HepG2 (cell line): ENCODE measurements at places on chromosomes 6 and 20. TPM values are rescaled to one million over a fixed set of nuclear protein-coding genes. Genes with fewer than 3 reads are reported as not detected.

The ABHD16B gene
- total RNA-seq = not detected in 2 replicates

The MACROD2 gene
- 0.35 and 0.51 TPM in 2 replicates for total RNA-seq

The ELOVL4 gene
- 0.04 TPM in 1 of 2 replicates, not detected in the other for total RNA-seq

- H3K36me3 ChIP-seq = no peaks in the 10 kb centered on the region
- peaks cover 46% of the 10 kb centered on the region; the same call in 2 of the 3 replicates for H3K27me3 ChIP-seq
- DNase-seq = peak; percentile 23
- no peak overlapping the region for H3K27ac ChIP-seq
Measured at GRCh38 chr20:46128310-46129151, 10.4 kb downstream of the CD40 start.

DNA sequence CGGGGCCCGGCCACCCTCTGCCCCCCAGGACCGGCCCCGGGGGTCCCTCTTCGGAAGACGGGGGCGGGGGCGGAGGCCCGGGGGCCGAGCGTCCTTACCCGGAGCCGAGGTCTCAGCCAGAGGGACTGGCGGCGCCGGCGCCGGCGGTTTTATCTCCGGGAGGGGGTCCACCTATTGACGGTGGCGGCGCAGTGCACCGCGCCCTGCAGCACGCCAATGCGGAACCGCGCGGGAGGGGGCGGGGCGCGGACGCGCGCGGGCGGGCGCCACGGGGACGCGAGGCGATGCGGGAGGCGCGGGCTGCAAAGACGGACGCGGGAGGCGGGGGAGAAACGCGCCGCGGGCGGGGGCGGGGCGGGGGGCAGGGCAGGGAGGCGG lies at the start of gene EEF1A2:
Gene EEF1A2, minus strand, starts transcription at position 124 of the 378 bp plus-strand sequence. CDS start 1,320 bp downstream, outside the sequence.
- no peak within 1 kb of the TSS for H3K27ac ChIP-seq
- DNase-seq = no peak

DNA sequence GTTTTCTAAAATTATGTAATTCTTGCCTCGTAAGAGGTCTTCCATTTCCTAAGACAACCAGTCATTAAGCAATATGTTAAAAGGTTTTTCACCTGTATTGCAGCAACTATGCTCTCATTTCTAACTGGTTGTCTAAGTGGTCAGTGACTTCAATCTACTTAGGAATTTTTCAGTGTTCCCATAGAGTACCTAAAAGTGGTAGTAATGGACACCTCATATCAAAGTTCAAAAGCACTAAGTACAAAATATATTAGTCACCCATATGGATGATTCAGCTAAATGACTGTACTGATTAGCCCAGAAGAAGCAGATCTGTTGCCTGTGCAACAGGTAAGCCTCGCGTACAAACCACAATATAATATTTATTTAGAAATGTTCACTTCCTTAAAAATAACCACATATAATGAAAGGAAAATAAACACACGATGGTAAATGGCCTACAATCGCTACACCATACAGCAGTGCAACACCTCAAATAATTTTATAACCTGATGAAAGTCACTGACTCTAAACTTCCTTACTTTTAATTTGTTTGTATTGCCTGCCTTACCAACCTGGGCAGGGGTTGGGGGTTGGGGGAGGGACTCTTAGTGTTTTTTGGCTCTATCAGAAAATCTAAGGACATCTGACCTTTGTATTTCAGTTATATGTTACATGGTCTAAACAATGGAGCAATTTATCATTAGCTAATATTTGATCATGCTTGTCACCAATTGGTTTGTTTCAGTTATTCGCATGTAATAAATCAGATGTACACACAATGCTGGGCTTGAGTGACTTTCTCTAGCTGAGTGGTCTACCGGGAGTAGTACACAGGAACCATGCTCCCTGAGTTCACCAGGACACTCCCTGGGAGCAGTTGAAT lies 105.9 kb downstream of the HIVEP2 start:
- H3K4me3 ChIP-seq = 0 out of 2 replicates have a peak overlapping the region, but pooled peaks have one; percentile 2
- peak; percentile 73 for DNase-seq
- no peaks in the 10 kb centered on the region for H3K27me3 ChIP-seq
- H3K4me1 ChIP-seq = peaks cover 38% of the 10 kb centered on the region
- no peaks in the 10 kb centered on the region for H3K36me3 ChIP-seq

DNA sequence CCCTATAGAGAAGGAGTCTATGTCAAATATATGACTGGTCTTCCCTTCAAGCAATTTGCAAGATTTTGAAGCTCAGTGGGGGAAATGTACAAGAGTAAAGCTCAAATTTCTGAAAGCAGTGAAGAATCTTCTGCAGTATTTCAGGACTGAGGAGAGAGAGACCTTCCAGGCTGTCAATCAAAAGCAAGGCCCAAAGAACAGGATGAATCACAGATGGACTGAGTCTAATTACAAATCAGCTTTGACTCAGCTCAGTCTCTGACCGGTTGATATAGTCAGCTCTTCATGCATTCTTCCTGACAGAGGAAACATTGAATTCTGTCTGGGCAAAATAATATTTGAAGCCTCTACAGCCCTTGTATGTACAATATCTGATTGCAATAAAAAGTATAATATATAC lies 7.7 kb upstream of the HTR1B start:
- H3K4me3 ChIP-seq = no peak overlapping the region
- peaks cover 9% of the 10 kb centered on the region; the same call in 1 of the 3 replicates for H3K27me3 ChIP-seq
- no peak overlapping the region for H3K27ac ChIP-seq
- no peaks in the 10 kb centered on the region for H3K4me1 ChIP-seq
- no peak for DNase-seq

- H3K4me3 ChIP-seq = no peak overlapping the region
- peak; percentile 74 for DNase-seq
Measured at GRCh38 chr6:170516783-170517616, 36.1 kb downstream of the PSMB1 start.

GRCh38 chr6:134464690-134465411 lies 146.9 kb upstream of the SGK1 start:
- H3K27ac ChIP-seq = no peak overlapping the region
- no peaks in the 10 kb centered on the region for H3K4me1 ChIP-seq
- no peak overlapping the region for H3K4me3 ChIP-seq
- DNase-seq = no peak
- H3K27me3 ChIP-seq = no peaks in the 10 kb centered on the region

DNA sequence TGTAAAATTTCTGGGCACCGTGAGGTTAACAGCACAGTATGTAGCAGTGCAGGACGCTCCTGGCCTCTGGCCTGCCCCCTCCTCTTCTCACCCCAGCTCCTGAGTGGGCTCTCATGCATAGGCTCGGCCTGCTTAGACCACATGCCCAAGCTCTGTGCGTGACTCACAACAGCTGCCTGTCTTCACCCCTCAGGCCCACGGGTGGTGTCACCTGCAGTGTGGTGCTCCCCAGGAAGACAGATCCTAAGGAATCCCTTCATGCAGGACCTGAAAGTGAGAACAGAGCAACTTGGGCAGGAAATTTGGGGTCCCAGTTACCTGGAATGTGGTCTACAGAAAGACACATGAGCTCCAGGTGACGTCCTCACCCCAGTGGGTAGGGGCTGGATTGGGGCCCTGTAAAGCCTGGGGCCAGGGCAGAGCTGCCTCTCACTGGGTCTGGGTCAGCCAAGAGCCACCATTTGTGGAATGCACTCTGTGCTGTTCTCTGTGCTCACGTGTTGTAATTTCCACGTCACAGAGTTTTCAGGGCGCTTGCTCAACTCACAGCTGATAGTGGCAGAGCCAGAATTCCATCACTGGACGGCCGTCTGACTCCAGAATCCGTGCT lies 37.0 kb upstream of the PXDC1 start:
- peaks cover 70% of the 10 kb centered on the region for H3K4me1 ChIP-seq
- H3K36me3 ChIP-seq = no peaks in the 10 kb centered on the region
- DNase-seq = peak; percentile 79
- H3K4me3 ChIP-seq = peak overlapping the region; percentile 45
- H3K27ac ChIP-seq = peak overlapping the region; percentile 97

GRCh38 chr6:63637865-63638445 lies 2.4 kb downstream of the PHF3 start:
- H3K4me3 ChIP-seq = peak overlapping the region; percentile 96
- H3K27ac ChIP-seq = peak overlapping the region; percentile 96

GRCh38 chr6:6946206-6947155 lies 161.3 kb upstream of the RREB1 start:
- no peaks in the 10 kb centered on the region for H3K36me3 ChIP-seq
- H3K27ac ChIP-seq = no peak overlapping the region
- no peak for DNase-seq
- no peak overlapping the region for H3K4me3 ChIP-seq

DNA sequence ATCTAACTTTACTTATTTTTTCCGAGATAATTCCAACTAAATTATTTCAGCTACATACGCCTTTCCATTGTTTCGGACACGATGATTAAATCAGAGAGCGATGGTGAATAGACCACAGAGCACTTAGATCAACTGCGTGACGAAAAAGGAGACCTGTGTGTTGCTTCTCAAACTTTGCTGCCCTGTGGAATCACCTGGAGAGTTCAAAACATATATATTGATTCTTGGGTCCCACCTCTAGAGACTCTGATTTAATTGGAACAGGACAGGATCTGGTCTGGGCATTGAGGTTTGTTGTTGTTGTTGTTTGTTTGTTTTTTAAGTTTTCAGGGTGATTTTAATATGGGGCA lies 401 bp upstream of the TNFRSF21 start:
- H3K27me3 ChIP-seq = no peaks in the 10 kb centered on the region
- no peaks in the 10 kb centered on the region for H3K36me3 ChIP-seq
- peaks cover 43% of the 10 kb centered on the region for H3K4me1 ChIP-seq
- peak overlapping the region; percentile 93; the same call in 1 of the 2 replicates for H3K4me3 ChIP-seq
- no peak overlapping the region for H3K27ac ChIP-seq

DNA sequence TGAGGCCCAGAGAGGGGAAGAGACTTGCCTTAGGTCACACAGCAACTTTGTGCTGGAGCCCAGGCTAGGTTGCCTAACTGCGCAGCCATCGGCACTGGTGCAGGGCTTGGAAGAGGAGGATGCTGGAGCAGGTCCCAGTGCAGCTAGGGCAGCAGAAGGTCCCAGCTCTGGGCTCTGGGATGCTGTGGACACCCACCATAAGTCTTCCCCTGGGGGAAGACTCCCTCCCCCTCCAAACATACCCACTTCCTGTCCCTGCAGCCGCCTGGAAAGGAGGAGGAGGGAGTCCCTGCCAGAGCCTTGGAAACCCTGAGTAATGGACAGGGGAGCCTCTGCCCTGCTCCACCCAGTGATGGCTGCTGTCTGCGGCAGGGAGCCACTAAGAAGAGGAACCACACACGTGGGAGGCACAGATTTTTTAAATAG lies 93.6 kb downstream of the NCR2 start:
- no peak overlapping the region for H3K4me3 ChIP-seq
- peaks cover 40% of the 10 kb centered on the region for H3K27me3 ChIP-seq
- no peak overlapping the region for H3K27ac ChIP-seq
- no peak for DNase-seq
- no peaks in the 10 kb centered on the region for H3K36me3 ChIP-seq
- peaks cover 54% of the 10 kb centered on the region for H3K4me1 ChIP-seq

- peaks cover 15% of the 10 kb centered on the region; the same call in 2 of the 3 replicates for H3K36me3 ChIP-seq
- peak overlapping the region; percentile 71 for H3K27ac ChIP-seq
- peaks cover 40% of the 10 kb centered on the region for H3K4me1 ChIP-seq
- no peaks in the 10 kb centered on the region; the same call in 2 of the 3 replicates for H3K27me3 ChIP-seq
Measured at GRCh38 chr6:70413992-70414494, 735 bp downstream of the FAM135A start.

GRCh38 chr6:82554666-82555065 lies 191.0 kb downstream of the TPBG start:
- H3K27ac ChIP-seq = no peak overlapping the region
- no peaks in the 10 kb centered on the region for H3K36me3 ChIP-seq
- no peak for DNase-seq
- no peaks in the 10 kb centered on the region for H3K27me3 ChIP-seq

GRCh38 chr6:52995913-52996645 lies 995 bp upstream of the GSTA4 start:
- no peaks in the 10 kb centered on the region for H3K27me3 ChIP-seq
- DNase-seq = peak; percentile 76
- no peak overlapping the region for H3K27ac ChIP-seq
- H3K36me3 ChIP-seq = no peaks in the 10 kb centered on the region
- H3K4me1 ChIP-seq = peaks cover 24% of the 10 kb centered on the region

DNA sequence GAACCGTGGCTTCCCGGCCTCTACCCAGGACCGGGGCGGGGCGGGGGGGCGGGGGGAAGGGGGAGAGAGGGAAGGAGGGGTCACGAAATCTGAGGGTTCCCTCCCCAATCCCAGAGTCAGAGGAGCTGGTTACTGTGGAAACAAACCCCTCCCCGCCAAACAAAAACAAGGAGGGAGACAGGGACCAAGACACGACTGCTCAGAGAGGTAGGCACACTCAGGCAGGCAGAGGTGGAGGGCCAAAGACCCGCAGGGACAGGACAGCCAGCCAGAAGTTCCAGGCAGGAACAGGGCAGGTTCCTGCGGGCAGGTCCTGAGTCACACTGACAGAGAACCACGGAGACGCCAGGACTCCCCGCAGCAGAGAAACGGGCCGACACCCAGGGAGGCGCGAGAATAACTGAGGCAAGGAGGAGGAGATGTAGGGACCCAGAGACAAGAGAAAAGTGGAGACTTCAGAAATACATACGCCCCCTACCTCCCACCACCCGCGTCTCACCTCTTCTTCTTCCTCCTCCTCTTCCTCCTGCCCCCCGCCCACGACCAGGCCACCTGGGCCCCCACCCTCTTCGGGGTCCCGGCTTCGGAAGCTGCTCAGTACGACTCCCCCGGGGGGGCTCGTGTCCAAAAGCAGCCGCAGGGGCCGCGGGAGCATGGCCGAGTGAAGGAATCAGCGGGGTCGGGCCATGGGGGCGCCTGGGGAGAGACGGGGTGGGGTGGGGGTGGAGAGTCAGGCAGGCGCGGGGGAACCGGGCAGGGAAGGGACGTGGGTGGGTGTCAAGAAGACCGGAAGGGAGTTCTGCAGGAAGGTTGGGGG lies 578 bp downstream of the RGL2 start:
- H3K36me3 ChIP-seq = peaks cover 10% of the 10 kb centered on the region; the same call in 1 of the 3 replicates
- peak overlapping the region; percentile 93 for H3K27ac ChIP-seq
- no peaks in the 10 kb centered on the region for H3K27me3 ChIP-seq
- DNase-seq = peak; percentile 80

DNA sequence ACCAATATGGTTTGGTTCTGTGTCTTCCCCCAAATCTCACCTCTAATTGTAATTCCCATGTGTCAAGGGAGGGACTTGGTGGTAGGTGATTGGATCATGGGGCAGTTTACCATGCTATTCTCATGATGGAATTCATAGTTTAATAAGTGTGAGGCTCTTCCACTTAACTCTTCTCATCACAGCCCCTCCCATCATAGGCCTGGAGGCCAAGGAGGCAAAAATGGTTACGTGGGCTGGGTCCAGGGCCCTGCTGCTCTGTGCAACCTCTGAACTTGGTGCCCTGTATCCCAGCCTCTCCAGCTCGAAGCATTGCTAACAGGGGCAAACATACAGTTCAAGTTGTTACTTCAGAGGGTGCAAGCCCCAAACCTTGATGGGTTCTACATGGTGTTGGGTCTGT lies 232.7 kb downstream of the ADGRG6 start:
- no peak overlapping the region for H3K4me3 ChIP-seq
- H3K36me3 ChIP-seq = no peaks in the 10 kb centered on the region
- H3K27ac ChIP-seq = no peak overlapping the region
- no peaks in the 10 kb centered on the region for H3K4me1 ChIP-seq
- no peak for DNase-seq
- no peaks in the 10 kb centered on the region; the same call in 1 of the 2 replicates for H3K27me3 ChIP-seq
